ENCODE measurements at places on chromosomes 11 and 22. TPM values are rescaled to one million over a fixed set of nuclear protein-coding genes. Genes with fewer than 3 reads are reported as not detected.

Gene IFITM10
- polyA plus RNA-seq: 0.14 TPM

DNA sequence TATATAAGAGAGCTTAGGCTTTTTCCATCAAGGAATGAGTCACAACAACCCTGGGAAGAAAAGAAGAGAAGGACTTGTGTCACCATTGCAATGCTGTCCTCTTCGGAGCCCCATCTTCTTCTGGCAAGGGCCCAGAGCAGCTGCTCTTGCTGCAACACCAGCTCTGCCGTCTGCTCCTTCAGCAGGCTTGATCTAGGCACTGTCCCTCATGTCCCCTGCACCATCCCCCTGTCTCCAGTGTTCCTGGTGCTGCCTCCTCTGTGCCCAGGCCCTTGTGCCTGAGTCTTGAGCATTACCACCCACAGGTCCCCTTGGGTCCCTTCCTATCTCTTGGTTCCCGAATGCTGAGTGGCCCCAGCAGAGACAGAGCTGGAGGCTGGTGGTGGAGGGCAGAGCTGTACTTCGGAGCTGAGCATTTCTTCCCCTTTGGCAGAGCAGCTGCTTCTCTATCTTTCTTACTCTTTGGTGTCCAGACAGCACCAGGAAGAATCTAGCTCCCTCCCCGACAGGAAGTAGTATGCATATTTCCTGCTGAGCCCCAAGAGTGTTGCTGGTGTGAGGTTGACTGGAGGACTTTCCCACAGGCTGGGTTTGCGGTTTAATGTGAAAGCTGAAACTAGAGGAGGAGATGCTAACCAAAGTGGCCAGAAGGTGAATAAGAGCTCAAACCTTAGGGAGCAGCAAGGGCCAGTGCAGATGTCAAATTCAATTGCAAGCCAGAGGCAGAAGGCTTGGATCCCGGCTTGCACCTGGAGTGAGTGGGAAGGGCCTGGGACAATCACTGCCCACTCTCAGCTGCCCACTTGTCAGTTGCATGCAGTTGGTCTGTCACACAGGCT lies 27.8 kb downstream of the WEE1 start:
- DNase-seq: no peak

Gene CCDC87
- polyA plus RNA-seq: 0.28 TPM

- DNase-seq: peak; percentile 65
Observed at GRCh38 chr22:39997939-39998726, 3.4 kb downstream of the FAM83F start.

Gene GRAMD4
- polyA plus RNA-seq: 19.0 TPM

Gene APOA1
- polyA plus RNA-seq: 134 TPM
